Hypothalamus (tissue), 51 donors: ENCODE measurements at places on chromosomes 7 and 10.

DNA sequence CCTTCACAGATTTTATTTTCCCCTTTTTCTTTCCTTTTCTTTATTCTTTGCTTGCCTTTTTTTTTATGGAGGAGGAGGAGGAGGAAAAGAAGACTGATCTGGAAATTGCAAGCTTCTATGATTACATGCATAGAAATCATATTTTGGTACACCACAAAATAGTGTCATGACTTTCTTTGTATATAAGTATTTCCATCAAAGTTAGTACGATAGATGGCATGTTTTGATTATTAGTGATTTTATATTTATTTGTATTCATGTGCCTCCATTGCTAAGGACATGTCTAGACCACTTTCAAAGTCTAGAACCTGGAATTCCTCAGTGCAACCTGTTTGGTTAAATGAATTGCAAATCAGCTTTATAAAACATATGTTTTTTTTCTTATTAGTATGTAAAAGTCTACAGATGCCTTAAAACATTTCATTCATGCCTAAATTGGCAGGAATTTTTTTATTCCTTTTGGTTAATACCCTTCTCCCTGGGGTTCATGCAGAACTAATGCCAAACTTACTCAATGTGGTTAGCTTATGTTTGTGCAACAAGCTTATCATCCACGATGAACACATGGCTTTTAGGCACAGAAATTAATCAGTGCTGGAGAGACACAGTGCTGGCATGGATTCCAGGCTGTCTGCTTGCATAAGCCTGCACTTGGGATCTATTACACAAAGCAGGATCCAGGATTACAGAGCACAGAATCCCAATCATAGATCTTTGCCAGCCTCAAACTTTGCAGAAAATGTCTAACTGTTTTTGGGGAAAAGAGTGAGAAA lies 213.1 kb downstream of the CHRM2 start:
- DNase-seq, result no peak

DNA sequence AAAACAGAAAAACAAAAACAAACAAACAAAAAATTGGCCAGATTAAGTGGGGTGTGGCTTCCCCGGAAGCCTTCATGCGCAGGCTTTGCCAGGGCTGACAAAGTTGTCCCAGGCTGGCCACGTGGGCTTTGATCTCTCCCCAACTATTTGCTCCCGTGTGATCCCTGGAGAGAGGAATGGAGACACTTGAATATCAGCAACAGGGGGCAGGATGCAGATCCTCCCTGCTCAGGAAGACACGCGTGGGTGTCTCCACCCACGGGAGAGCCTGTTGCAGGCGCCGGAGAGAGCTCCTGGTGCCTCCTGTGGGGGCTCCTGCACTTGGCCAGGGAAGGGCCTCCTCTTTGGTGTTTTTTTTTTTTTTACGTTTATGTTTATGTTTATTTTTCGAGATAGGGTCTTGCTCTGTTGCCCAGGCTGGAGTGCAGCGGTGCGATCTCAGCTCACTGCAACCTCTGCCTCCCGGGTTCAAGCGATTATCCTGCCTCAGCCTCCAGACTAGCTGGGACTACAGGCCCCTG lies 19.0 kb downstream of the TRIM56 start:
- DNase-seq, result no peak

GRCh38 chr7:80131675-80132435 lies 2.8 kb upstream of the GNAI1 start:
- no peak for DNase-seq

- DNase-seq, result no peak
Observed at GRCh38 chr10:131266936-131267813, 44.3 kb downstream of the TCERG1L start.

- DNase-seq, result no peak
Observed at GRCh38 chr7:104156842-104157277, 51.0 kb downstream of the ORC5 start.

DNA sequence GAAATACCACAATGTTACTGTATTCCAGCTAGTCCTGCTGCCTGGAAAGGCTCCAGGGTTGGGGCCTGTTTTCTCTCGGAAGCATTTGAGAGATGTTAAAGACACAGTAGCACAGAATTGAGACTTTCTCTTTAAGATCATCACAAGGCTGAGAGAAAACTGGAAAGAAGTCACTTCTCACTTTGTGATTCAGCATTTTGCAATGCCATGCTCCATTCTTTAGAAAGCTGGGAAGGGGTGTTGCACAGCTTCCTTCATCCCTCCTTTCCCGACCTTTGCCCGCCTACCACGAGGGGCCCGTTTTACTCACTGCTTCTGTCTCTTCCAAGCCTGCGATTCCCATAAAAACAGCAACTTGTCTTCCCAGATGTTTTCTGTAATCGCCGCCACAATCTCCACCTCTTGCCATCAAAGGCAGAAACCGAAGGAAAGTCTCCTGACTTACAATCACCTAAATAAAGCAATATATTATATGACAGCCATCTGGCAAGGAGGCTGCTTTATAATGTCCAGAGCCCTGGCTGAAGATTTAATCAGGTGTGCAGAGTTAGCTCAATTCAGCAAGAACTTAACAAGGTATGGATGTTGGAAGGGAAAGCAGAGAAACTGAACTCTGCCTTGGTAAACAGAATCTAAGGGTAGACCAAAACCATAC lies 18.9 kb downstream of the NOD1 start:
- no peak for DNase-seq

DNA sequence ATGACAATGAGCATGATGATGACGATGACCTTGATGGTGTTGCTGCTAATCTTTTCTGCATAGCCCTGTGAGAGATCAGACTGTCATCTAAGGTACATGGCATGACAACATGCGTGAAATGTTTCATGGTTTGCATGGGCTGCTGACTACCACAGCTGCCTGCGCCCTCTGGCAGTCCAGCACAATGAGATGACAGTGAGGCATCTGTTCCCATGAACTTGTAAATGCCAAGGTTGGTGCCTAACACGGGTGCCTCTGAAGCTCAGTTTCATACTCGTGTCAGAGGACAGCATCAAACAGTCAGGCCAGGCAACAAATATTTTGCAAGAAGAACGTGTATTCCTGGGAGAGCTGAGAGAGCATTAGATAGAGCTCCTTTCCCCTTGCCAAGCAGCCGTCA lies 122.0 kb upstream of the PRKCQ start:
- DNase-seq, result no peak

DNA sequence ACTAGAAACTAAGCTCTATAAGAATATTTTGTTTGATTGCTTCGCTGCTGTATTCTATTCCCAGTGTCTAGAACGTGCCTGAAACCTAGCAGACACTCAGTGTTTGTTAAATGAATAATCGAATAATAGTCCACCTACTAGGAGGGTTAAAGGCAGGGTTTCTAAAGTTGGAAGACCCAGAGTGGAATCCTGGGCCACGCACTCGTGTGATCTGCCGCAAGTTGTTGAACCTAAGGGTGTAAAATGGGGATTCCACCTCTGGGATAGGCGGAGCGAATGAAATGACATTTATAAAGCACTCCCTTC lies 702 bp upstream of the AGFG2 start:
- DNase-seq, result no peak

GRCh38 chr7:20194343-20194995 lies 22.7 kb downstream of the MACC1 start:
- no peak for DNase-seq

DNA sequence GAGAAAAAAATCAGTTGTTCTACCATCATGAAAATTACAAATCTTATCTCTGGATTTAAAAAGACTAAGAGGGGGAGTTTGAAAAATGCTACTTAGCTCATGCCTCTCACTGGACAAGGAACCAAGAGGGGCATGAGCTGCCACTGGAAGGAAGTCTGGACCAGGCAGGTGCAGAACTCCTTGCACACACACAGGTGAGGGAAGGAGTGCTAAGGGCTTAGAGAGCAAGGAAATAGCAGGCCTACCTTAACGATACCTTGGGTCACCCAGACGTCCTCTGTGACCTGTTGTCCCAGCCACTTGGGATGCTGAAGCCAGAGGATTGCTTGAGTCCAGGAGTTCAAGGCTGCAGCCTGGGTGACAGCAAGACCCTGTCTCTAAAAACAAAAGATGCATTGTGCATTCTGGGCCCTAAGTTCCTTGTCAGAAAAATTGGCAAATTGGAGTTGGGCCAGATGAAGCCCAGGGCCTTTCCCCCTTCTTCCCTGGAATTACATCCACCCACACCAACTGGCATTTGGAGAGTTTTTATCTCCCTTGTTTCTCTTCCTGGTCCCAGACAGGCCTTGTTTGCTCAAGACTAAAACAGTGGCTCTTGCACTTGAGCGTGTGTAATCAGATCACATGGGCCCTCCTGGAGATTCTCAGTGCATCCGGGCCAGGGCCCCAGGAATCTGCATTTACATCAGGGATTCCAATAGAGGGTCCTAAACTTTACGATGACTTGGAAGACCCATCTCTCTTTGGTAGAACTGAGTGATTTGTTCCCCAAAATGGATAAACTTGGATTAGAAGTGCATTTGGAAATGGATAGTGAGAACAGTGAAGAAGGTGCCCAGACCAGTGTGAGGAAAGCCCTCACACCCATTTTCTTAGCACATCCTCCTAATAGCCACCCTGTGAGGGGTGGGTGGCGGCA lies 3.0 kb downstream of the DDIT4 start:
- DNase-seq, result no peak

- DNase-seq, result no peak
Observed at GRCh38 chr7:27166531-27167505, 1.5 kb upstream of the HOXA9 start.

DNA sequence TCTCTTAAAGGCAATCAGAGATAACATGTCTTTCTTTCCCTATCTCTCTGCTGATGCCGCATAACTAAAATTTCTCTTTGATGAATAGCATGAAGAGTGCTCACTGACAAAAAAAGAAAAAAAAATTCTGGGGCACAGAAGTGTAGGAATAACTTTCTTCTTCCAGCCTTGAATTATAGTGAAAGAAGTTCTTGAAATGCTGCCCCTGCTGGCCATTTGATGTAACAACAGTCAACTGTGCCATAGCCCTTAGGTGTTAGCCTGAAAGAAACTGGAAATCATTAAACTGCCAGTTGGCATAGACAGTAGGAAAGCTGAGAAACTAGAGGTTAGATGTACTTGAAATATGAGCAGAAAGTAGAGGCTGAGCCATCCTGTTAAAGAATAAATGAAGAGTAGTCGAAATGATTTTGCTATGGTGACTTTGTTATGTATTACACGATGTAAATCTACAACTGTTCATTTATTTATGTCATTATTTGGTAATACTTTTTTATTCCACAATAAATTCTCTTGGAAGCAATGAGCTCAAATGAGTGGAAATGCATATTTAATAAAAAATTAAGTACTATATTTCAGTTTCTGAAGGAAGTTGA lies 48.3 kb upstream of the FAM171A1 start:
- peak; percentile 33 for DNase-seq

GRCh38 chr10:489330-489729 lies 200.1 kb downstream of the DIP2C start:
- no peak for DNase-seq

- no peak for DNase-seq
Observed at GRCh38 chr10:46069771-46070463, 23.8 kb upstream of the MSMB start.

- DNase-seq, result no peak
Observed at GRCh38 chr10:90167174-90168064, 466.0 kb downstream of the KIF20B start.

DNA sequence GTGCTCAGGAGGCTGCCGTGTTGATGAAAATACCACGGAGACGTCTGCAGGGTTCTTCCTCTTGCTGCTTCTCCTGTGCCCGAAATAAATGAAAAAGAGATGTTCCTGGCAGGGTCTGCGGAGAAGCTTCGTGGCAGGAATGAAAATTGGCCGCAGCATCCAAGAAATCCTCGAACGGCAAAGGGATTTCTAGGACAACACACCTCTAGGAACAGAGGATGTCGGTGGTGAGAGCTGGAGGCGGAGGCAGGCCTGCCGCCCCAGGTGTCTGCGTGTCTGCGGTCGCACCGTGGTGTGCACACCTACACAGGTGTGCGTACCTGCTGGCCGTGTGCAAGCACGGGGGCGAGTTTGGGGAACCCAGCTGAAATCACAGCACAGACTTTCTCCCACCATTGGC lies 43.4 kb downstream of the TMEM130 start:
- DNase-seq, result no peak

DNA sequence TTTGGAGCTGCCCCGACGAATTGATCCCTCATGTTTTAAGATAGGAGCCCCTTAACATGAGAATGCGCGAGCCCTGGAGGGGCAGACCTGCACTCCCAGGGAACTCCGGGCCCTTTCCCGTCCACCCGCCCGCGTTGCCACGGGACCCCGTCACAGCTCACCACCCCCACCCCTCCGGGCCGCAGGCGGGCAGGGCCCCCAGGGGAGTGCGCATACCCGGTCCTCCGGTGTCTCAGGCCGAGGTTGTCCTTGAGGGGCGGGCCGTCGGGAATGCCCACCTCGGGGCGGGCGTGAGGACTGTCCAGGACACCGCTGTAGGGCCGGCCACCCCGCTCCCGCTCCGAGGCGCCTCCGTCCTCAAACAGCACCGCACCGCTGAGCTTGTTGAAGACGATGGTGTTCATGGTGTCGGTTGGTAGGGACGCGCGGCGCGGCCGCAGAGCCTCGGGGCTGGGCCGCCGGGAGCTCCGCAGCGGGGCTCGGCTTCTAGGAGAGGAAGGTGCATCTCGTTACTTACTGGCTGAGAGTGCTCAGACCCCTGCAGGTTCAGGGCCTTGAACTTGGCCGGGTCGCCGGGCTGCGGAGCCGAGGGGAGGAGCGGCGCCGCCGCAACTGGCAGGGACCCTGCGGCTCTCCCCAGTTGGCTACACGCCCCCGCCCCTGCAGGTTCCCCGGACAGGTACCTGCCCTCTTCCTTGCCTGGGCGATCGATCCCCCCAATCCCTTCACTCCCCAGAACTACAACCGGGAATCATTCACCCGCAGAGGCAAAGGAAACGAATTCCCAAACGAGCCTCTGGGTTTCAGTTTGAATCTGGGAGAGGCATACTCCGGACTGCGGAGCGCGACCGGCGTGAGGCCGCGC lies 2.4 kb downstream of the MKX start:
- no peak for DNase-seq

DNA sequence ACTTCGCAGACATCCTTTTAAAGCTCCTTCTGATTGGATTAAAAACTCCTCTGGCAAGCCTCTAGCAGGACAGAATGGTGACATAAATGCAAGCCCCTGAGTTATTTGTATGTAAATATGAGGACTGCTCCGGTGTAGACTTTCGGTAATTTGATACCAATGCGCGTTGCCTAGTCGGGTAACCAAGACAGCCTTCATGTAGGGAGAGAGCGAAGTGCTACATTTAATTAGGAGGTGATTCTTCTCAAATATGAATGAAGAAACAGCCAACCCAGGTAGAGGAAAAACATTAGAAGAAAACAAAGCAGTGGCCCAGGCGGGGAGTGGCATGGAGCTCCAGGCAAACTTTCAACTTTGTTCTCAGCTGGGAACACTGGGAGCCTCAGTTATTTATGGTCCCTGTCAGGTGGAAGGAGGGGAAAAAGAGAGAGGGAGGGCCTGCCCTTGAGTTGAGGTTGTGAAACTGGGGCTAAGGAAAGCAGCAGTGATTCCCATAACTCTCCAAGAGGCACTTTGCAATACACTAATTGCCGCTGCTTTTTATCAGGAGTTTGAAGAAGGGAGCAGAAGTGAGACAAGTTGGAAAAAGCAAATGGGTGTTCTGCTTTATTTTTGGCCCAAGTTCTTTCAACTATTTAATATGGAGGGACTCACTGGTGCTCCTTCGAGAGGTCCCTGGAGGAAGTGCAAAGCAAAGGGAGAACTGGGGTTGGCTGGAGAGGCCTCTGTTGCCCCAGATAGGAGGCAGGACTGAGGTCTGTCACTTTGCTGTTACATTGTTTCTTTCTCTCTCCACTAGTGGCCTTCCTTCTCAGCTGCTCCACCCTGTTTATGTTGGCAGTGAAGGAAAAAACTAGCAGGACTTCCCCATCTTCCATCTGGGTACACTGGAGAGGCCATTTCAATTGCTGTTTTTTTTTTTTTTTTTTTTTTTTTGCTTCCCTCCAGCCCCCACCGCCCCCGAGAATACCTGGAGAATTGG lies 234.6 kb upstream of the CCDC6 start:
- DNase-seq, result no peak
